ENCODE measurements at places on chromosomes 7 and 10.

- no peak for DNase-seq
Measured at GRCh38 chr7:151117565-151117964, 31.3 kb downstream of the AGAP3 start.

DNA sequence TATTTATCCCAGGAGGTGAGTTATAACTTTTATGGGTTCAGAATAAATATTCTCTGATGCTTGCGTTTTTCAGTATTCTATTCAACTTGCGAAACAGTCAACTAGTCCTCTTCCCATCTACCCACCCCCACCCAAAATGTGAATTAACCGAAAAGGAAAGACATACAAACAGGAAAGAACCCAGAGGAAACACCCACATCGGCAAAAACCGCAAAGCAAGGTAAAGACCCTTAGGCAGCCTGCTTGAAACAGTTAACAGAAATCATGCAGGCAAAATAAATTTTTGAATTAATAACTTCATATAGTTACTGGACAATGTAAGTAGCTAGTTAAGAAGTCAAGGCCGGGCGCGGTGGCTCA is 5.4 kb downstream of the ZC3HAV1 start:
- DNase-seq = no peak

DNA sequence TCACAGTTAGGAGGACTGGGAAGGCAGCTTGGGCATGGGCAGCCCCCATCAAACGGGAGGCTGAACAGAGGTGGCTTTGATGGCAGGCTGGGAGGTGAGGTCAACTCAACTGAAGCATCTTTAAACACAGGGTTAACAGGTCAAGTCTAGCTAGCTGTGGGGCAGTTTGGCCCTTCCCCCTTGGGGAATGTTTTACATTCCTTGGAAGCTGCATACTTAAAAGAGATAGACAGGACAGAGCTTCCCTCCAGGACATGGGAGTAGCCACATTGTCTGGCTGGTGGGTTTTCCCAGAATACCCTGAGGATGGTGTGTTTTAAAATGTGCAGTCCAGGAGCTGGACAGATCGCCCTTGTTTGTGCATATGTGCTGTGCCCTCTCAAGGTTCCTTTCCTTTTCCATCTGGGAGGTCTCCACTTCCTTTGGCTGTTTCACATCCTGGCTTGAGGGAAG is 6.8 kb upstream of the RASSF4 start:
- DNase-seq = no peak

GRCh38 chr7:4343272-4344247 is 338.5 kb upstream of the FOXK1 start:
- no peak for DNase-seq

- no peak for DNase-seq
Measured at GRCh38 chr7:222716-223041, 30.3 kb downstream of the FAM20C start.

DNA sequence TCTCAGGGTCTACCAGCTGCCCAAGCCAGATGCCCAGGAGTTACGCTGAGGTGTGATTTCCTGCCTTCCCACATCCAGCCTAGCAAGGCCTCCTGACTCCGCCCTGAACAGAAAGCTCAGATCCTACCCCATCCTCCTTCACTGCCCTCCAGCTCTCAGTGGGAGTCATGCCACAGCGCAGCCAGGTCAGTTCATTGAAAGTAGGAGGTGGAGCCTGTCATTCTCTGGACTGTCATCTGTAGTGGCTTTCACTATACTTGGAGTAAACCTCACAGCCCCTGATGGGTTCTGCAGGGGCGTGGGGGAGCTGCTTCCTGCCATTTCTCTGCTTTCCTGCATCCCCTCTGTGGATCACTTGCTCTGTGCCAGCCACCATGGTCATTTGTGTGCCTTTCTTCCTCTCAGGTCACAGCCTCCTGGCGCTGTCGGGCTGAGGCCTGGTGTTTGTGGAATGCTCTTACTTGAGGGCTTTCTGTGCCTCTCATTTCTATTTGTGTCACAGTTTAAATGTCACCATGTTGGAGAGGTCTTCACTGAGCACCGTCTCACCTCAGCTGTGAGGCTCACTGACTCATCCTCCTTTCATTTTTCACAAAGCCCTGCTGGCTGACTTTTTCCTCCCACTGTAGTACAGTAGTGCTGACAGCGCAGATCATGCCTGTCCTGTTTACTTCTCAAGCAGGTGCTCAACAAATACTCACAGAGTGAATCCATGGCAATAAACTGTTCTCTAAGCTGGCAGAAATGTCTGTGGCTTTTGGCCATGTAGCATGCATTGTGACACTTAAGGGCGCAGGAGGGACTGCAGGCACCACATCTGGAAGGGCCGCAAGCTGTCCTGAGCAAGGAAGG is 61.0 kb upstream of the TMEM248 start:
- DNase-seq = peak; percentile 49

- DNase-seq = no peak
Measured at GRCh38 chr10:126702181-126702580, 31.7 kb upstream of the C10orf90 start.

DNA sequence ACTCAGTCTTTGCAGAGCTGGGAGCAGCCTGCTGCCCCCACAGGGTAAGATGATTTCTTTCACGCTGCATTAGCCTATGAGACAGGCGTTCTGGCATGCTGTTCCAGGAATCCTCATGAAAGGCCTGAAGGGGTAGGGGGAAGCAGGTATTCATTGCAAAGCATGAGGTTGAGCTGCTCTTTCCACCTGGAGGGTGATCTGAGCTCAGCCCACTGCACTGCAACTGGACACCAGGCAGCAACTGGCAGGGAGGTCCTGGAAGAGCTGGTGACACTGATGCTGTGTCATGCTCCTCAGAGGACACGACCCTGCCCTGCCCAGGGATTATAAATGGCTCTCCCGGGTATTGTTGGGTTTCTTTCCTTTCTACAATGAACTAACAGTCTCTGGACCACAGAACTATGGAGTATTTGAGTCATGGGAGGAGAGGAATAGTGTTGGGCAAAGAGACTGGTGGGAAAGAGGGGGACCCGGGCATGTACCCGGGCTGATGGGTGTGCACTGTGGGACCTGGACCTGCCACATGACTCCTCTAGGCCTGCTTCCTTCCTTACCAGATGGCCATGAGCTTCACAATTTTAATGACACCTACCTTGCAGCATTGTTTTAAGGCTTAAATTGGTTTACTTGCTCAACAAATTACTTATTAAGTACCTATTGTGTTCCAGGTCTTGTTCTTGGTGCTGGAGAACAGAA is 24.3 kb downstream of the SLC25A28 start:
- no peak for DNase-seq

DNA sequence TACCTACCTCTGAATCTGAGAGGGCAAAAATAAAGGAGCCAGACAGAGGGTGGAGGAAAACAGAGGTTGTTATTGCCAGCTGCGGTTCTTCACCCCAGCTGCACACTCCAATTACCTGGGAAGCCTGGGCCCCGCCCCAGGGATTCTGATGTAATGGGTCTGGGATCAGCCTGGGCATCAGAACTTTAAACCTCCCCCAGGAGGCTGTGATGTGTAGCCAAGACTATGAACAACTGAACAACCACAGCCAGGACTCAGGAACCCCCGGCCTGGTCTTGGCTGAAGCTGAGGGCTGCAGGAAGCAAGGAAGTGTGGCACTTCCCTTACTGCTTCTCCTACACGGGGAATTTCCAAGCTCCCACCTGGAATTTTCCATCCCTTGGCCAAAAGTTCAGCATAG is 89.3 kb downstream of the HIP1 start:
- peak; percentile 46 for DNase-seq

- DNase-seq = no peak
Measured at GRCh38 chr10:103139803-103140202, 53.3 kb downstream of the NT5C2 start.

DNA sequence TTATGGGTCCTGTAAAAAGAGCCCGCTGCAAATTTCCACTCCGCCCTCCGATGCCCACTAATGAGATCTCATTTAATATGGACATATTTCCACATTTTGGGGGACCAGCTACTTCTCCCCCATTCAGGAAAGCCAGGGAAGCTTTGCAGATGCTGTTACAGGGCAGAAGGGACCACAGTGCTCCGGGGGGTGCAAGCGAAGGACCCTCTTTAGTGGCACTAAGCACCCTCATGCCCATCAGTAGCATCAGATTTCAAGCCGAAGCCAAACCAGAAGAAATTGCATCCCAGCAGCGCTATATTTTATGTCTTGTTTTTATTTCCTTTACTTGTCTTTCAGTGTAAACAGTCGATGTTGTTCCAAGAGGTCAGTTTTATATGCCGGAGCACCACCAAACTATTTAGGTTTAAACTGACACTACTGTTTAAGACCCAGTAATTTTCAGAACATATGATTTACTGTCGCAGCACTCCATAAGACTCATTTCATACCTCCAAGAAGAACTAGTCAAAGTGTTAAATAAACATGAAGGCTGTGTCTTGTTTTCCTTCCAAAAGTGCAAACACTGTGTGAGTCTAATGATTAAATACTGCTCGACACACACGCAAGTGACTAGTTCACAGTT is 122.2 kb upstream of the MGMT start:
- DNase-seq = no peak

DNA sequence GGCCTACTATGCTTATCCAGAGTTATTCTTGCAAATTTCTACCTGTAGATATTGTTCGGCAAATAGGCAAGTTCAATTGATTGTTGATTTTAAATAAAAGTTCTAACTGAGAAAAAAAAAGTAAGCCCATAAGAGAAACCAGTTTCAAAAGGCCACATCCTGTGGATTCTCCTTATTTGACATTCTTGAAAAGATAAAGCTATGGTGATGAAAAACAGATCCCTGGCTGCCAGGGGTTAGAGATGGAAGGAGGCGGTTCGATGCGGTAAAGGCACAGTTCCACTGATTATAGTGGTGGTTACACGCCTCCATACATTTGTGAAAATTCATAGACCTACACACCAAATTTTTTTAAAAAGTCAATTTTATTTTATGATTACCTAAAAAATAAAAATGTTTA is 347.8 kb downstream of the KCNMA1 start:
- DNase-seq = no peak

DNA sequence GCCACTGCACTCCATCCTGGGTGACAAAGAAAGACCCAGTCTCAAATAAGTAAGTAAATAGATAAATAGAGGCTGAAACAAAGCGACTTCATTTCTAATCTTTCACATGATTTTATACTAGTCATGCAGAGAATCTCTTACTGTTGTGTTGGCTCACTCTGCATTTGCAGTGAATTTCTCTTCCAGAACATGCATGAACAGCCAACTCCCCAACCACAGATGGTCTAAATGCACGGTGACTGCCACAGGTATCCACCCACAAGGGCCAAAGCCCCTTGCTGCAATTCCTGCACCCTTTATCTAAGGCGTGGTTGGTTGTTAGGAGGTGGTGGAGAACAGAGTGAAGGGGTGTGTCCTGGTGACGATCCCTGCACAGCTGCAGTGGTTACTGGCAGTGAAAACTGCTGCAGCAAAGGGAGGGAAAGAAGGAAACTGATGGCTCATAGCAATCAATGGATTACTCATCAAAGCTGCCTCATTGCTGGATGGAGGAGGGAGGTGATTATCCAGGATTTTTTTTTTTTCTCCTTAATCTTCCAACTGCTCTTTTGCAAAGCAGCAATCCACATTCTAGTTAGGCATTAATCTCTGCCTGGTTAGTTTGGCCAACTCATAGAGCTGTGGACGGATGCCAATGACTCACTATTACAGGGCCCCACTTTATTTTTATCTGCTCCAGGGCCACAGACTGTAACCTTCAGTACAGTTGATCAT is 50.6 kb downstream of the PRTFDC1 start:
- DNase-seq = no peak

GRCh38 chr10:24703700-24704099 is 20.0 kb downstream of the ARHGAP21 start:
- DNase-seq = no peak

GRCh38 chr7:3239291-3239691 is 61.8 kb upstream of the SDK1 start:
- peak; percentile 16 for DNase-seq

DNA sequence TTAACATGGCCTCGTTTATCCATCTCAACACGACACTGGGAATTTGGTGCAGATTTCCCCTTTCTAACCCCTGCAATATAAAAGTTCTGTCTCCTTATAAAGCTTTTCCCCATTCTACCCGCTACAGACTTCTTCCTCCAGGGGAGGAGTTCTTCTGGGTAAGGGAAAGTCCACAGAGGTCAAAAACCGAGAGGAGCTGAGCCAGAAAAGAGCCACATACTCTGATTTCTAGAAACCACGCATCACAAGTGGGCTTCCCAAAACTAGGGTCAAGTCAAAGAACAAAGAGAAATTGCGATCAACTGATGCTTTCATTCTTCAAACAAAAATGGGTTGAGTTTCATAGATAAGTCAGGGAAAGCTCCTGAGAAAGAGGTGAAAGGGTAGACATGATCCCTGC is 6.8 kb downstream of the IL6 start:
- DNase-seq = no peak
